ENCODE measurements at places on chromosomes 7 and 10.

- DNase-seq = no peak
These were observed 198.2 kb upstream of the GNAI1 start for GRCh38 chr7:79936281-79936983.

DNA sequence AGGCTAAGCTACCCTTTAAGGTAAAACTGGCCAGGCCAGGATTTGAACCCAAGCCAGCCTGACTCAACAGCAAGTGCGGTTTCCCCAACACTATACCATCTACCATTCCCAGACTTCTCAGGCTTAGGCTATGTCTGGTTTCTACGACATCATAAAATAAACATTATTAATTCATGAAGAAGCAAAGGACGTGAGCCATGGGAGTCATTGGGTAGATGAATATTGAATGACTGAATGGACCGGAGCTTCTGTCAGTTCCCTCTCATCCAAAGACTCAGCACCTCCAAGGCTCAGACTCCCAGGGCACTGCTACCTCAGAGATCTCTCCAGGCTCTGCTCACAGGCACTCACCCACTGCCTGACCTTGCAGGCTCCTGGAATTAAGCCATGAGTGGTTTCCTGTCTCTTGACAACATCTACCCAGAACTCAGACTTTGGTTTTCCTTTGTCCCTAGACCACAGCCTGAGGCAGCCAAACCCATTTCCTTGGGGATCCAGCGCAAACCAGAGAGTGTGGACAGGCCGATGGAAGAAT lies 64.6 kb upstream of the STEAP1B start:
- no peak for DNase-seq

GRCh38 chr10:17479822-17480221 lies 25.4 kb upstream of the ST8SIA6 start:
- no peak for DNase-seq

GRCh38 chr10:86333826-86334487 lies 32.6 kb downstream of the GRID1 start:
- DNase-seq = no peak

DNA sequence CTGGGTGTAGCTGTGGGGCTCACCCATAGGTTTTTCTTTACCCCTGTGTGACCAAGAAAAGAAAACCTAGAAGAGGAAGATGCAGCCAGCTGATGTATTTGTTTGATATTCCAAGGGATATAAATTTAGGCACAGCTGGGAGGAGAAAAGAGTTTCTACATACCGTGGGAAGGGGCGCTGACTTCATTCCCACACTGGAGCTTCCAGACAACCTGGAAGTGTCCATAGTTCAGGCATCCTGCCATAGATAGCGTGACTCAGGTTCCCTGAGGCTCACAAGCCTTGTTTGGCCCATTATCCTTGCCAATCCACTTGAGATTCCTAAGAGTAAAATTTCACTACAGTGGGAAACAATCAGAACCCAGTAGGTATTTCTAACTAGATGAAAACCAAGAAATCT lies 371.7 kb upstream of the NRP1 start:
- DNase-seq = no peak

DNA sequence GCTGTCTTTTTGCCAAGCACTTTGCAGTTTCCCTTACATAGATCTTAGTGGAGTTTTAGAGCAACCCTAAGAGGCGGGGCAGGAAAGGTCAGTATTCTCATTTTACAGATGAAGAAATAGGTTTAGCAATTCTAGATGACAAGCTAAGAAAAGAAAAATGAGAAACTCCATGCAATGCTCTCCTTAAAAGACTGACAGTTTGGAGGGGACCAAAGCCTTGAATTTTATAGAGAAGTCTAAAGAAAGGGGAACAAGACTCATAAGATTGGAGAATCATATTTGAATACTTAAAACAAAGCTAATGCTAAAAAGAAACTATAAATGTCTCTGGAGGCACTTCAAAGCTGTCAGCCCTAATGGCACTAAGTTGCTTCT lies 19.6 kb downstream of the CEP55 start:
- DNase-seq = no peak

DNA sequence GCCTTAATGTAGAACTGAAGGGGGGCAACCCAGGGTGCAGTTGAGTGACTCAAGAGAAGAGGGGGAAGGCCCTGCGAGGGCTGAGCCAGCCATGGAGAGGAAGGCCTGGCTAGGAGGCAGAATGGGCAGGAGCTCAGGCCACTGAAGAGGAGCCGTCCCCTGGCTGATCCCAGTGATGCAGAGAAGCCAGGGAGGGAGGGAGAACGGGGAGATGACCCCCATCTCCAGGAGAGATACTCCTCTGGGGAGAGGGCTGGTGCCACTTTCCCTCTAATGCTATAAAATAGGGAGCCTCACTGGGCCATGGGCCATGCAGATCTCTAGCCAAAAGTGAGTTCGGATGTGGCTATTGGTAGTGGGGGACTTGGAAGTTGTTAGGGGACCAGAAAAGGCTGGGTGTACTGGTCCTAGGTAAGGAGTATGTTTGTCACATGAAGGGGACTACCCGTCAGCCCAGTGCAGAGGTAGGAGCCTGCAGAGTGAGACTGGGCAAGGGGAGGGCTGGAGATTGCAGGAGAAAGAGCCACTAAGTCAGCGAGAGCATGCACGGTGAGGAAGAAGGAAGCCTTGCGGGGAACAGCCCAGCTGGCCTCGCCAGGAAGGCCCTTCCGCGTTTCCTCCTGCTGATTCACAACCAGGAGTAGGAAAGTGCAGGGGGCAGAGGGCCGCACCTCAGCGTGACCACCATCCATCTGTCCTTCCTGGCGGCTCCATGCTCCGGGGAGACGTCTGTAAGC lies 347.6 kb downstream of the TCERG1L start:
- DNase-seq = no peak

- no peak for DNase-seq
These were observed 315.0 kb downstream of the CRPPA start for GRCh38 chr7:16106300-16106699.

GRCh38 chr7:130153211-130153908 lies 51.8 kb downstream of the TMEM209 start:
- no peak for DNase-seq

DNA sequence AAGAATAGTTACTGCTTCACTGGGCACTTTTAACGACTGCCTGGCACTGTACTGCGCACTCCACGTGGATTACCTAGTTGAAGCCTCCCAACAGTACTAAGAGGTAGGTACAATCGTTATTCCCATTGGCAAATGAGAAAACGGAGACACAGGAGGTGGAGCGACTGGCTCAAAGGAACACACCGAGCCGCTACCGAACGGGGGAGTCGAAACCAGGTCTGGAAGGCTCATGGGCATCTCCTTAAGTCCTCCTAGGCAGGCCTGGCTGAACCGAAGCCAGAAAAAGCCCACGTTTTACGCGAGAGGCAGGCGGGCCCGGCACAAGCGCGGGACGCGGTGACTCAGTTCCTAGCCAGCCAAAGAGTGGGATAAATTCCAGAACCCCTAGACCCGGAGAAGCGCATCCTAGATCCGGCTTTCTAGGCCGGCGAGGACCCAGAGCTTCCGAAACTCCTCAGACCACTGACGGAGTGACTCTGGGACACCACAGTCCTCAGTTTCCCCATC lies 472 bp downstream of the PDAP1 start:
- DNase-seq = peak; percentile 44

DNA sequence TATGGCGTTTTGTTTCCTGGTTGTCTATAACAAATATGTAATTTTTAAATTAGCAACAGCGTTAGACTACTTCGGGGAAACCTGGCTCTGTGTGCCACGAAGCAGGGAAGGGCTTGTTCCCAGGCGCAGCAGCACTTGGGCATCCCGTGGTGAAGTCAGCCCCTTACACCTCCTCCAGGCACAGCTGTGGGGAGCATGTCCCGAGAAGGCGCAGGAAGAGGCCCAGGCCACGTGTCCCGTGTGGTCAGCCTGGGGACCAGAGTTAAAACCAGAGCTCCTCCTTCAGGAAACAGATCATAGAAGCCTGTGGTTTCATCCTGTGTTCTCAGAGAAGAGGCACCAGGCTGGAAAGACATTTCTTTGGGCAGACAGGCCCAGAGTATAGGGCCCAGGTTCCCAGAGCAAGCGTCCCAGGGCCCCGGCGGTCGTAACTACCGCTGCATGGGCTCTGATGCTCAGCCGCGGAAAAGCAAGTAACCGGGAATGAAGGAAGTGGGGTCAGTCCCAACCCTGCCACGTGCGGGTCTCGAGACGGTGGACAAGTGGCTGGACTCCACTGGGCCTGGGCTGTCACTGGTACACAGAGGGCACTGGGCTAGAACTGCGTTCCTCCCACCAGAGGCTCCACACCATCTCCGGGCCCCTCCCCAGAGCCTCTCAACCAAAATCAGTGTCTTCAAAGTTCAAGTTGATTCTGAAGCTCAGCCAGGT lies 7.1 kb downstream of the NUDT1 start:
- no peak for DNase-seq

DNA sequence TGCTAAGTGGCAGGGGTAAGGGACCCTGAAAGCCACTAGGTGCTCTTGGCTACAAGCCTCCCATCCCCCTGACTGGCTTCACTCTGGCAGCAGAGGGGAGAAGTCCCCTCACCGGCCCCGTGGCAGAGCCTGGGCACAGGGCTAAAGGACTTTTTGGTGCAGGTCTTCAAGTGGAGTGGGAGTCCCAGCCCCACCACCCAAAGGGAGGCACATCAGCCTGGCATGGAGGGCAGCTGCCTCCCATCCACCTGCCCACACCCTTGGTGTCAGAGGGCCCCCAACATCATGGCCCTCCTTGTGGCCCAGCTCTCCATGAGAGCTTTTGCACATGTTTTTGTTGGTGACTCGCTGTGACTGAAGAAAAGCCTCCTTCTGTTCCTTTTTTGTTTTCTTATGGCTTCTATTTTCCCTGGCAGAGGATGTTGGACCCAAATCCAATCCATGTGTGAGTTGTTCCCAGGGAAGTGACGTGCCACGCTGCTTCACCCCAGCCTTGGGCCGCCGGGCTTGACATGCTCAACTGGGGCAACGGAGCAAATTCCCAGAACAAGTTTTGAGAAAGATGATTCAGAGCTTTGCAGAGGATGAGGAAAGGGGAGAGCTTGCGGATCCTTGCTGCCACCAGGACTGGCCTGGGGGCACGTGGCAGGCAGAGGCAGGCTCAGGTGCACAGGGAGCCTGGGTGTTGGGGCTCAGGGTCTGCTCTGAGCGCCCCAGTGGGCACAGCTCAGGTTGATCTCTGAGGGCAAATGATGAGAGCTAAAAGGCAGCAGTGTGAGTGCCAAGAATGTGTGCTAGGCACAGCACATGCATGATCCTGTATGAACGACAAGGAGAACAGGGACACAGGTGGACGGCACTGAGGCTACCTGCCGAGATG lies 1.9 kb upstream of the AEBP1 start:
- DNase-seq = no peak

DNA sequence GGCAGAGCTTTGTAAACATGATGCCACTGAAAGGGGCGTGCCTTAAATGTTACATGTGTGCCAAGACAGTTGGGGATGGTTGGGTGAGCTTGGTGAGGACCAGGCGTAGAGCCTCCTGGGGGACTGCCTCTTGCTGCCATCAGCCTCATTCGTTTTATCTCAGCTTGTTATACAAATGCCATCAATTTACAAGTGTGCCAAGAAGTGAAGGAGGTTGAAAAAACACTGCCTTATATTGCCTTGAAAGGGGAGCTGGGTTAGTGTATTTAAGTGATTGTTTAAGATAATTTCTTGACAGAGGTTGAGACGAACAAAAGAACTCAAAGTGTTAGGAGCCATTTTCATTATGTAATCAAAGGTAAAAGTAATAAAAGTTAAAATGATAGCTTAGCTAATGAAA lies 354.7 kb downstream of the PHTF2 start:
- DNase-seq = no peak

- no peak for DNase-seq
These were observed 41.4 kb downstream of the LRRC20 start for GRCh38 chr10:70341016-70341415.

- DNase-seq = no peak
These were observed 5.8 kb downstream of the PITX3 start for GRCh38 chr10:102235598-102235920.

- DNase-seq = no peak
These were observed 434.3 kb upstream of the SEMA3D start for GRCh38 chr7:85620936-85621685.

DNA sequence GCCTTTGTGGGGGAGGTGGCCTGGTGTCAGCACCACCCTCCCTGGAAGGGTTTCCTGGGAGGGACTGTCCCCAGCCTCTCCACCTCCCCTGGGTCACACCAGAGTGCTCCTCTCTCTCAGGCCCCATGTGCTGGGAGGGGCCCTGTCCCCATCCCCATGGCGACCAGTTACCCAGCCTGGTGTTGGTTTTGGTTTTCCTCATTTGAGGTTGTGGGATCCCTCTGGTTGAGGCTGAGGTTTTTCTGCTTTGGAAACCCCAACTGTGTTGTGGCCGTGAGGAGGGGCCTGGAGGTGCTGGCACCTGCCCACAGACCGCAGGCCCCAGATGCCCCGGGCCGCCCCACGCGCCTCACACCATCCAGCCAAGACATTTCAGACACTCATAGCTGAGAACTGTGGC lies 106.3 kb downstream of the GRK5 start:
- DNase-seq = peak; percentile 18

GRCh38 chr7:110664803-110665202 lies 426.1 kb upstream of the LRRN3 start:
- no peak for DNase-seq

GRCh38 chr10:94427166-94427565 lies 24.8 kb downstream of the TBC1D12 start:
- DNase-seq = no peak

DNA sequence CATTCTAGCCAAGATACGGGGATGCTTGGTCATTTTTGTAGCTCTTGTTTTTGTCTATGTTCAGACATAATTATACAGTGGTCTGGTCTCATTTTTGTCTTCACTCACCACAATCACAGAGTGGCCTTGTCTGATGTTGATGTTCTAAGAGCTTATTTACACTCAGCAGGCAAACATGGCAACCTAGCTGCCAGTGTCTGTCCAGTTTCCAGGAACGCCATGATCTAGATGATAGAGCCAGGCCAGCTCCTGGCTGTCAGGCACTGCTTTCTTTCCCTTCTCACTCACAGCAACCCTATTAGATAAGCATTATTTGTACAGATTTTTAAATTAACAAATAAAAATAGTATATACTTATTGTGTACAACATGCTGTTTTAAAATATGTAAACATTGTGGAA lies 98.6 kb upstream of the PHF14 start:
- no peak for DNase-seq

DNA sequence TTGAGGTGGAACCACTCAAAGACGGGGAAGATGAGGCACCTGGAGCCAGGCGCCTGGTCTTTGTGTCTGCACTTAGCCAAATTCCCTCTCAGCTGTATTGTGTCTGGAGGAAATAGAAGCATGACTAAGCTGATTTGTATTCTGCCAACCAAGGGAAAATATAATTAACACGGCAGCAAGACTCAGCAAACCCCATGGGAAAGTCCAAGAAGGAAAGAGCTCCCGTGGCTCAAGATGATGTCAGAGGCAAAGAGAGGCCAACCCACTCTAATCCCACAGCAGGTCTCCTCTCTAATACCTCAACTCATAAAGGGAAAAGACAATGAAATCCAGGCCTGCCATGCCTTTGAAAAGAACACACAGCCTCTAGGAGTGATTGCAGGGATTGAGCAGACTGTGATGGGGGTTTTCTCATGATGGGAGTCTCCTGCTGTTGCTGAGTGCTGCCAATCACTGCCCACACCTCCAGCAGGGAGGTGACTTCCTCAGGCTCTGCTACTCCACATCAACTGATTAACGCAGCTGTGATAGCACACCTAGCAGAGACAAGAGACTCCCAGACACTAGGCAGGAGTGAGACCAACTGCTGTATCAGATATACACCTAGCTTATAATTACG lies 255.5 kb upstream of the C7orf33 start:
- no peak for DNase-seq

- DNase-seq = peak; percentile 16
These were observed at the start of gene ALOX5 for GRCh38 chr10:45373576-45374349. Gene ALOX5 (plus strand): TSS chr10:45374216. CDS start chr10:45374280, 64 bp downstream.

Data from activated CD4-positive, alpha-beta T cell treated with anti-CD3 and anti-CD28 coated beads for 4 hours (primary cell).